T-helper 9 cell (primary cell): ENCODE measurements at places on chromosomes 16 and 17.
A peak's percentile ranks its signal among the peaks of the same experiment; 100 is the strongest.

- DNase-seq, result no peak
Observed at GRCh38 chr17:31680126-31680525, 178.9 kb downstream of the COPRS start.

GRCh38 chr16:85767531-85767930 lies 16.6 kb upstream of the C16orf74 start:
- no peak for DNase-seq

GRCh38 chr17:40038882-40039513 lies 15.2 kb downstream of the MED24 start:
- no peak for DNase-seq

GRCh38 chr16:14285513-14286367 lies 214.6 kb downstream of the MRTFB start:
- peak; percentile 93 for DNase-seq

DNA sequence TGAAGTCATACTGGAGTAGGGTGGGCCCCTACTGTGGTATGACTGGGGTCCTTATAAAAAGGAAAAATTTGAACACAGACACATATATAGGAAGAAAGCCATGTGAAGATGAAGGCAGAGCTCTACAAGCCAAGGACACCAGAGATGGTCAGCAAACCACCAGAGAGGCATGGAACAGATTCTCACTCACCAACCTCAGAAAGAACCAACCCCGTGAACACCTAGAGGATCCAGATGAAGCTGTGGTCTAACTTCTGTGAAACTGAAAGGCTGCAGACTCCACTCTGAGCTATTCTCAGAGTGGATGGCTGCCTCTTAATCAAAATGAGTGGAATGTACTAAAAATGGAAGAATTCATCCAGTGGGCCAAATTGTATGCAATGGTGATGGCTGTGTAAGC lies 149.6 kb downstream of the ABCA8 start:
- no peak for DNase-seq

DNA sequence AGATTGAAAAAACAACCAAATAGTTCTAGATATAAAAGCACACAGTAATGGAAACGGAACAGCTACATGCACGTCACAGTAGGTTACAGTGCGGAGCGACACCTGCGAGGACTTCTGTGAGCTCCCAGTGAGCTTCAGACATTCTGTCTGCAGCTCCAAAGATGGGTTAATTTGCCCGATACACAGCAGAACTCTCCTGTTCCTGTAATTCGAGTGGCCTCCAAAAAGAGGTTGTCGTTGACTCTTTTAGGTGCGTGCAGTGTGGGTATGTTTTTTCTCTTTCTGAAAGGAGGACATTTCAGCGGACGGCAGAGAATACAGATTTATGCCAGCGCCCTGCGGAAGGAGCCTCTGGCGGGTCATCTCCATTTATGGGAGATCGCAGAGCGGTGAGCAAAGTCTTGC lies 2.9 kb downstream of the OR1F1 start:
- DNase-seq, result no peak

DNA sequence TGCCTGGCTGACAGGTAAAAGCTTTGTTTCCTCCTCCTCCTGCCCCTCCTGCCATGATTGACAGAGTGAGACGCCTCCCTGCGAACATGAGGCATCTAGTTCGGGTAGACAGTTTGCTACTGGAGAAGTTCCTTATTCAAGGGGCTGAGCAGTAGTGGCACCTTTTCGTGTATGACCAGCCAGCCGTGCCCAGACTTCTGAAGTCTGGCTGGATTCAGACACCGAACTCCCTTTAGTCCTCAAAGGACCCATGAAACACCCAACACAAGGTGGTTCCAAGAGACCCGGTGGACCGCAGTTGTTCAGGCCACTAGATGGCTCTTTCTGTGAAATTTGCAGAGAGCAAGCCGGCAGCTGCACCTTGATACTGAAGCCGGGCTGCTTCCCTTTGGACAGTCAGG lies 192.8 kb downstream of the XYLT1 start:
- DNase-seq, result no peak

GRCh38 chr16:522320-523096 lies 5.0 kb upstream of the CAPN15 start:
- DNase-seq, result no peak

DNA sequence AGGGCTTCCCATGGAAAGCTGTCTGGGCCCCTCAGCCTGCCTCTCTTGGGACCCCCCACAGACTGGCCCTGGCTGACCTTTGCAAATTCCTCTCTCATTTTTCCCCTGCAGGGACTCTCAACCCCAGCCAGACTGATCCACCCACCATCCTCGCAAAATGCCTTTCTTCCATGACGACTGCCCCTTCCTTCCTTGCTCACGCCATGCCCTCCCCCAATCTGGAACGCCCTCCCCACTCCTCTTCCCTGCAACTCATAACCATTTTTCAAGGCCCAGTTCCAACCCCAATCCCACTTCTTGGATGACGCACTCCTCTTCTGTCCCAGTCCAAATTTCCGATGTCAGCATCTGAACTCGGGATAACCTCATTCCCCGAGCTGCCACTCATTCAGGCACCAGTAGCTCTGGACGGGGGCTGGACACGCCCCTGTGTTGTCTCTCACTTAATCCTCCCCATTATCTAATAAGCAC lies 1.3 kb upstream of the DNAI2 start:
- no peak for DNase-seq

DNA sequence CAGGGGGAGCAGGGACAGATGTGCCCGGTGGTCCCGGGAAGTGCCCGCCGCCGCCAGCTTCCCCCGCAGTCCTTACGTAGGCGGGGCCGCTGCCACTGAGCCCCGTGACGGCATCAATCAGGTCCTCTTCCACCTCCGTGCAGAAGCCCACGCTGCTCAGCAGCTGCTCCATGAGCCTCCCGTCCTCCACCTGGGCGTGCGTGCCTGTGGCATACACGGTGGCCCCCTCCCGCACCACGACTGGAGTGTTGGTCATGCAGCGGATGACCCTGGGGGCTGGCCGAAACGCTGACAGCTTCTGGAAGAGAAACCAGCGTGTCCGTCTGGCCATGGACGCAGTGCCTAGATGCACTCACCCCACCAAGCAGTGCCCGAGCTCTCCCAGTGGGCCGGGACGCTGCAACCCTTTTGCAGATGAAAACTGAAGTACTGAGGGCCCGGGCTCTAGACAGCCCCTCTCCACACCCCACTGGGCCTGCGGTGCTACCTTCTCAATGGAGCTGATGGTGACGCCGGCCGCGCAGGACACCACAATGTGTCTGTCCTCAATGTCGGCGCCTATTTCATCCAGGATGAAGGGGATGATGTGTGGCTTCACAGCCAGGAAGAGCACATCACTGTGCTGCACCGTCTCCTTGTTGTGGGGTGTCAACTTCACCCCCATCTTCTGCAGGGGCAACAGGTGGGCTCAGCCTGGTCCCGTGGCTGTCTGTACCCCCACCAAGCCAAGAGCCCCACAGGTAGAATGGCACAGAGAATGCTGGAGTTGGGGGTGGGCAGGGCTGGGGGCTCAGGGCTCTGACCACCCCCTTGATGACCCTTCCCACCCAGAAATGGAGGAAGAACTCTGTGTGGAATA lies 2.0 kb downstream of the PYCR1 start:
- DNase-seq, result no peak
